Activated CD4-positive, CD25-positive, alpha-beta regulatory T cell treated with anti-CD3 and anti-CD28 coated beads, Interleukin-2, amount 50 U/mL, for 24 hours (primary cell): ENCODE measurements at places on chromosomes 7 and 10.

- ATAC-seq = no peak
Measured at GRCh38 chr10:52965509-52965908, 192.9 kb upstream of the MBL2 start.

GRCh38 chr7:90692396-90692795 lies 96.3 kb downstream of the CDK14 start:
- no peak for ATAC-seq

DNA sequence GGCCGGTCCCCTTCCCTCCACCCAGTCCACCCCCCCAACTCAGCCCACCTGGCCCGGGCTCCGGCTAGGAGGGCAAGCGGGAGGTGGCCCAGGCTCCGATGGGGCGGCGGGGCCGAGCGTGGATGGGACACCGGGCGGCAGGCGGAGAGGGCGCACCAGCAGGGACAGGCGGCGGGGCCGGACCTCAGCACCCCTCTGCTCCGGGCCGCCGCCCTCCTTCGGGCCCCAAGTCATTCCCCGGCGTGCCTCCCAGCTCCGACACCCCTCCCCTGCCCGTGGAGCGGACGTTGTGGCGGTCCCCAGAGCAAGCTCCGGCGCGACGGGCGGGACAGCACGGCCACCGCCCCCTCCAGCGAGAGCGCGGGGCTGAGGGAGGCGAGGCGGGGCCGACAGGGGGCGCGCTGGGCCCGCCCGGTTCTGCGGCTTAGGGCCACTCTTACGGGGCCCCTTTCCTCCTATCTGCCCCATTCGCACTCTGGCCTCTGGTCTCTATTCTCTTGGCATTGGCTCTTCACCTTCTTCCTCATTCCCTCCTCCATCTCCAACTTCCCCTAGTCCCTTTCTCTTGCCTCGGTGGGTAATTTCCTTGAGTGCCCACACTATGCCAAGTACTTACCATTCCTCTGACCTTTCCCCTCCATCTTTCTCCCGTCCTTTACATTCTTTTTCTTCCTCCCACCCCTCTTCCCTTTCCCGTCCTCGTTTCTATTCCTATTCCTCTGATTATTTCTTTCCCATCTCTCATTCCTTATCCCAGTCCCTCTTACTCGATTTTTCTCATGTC lies 701 bp upstream of the GBX1 start:
- ATAC-seq = peak; percentile 74

- no peak for ATAC-seq
Measured at GRCh38 chr7:45582136-45582749, 8.1 kb downstream of the ADCY1 start.

GRCh38 chr10:70714951-70715350 lies 42.6 kb downstream of the ADAMTS14 start:
- no peak for ATAC-seq

- peak; percentile 98 for ATAC-seq
Measured at GRCh38 chr10:119333146-119333792, 125.9 kb downstream of the GRK5 start.

DNA sequence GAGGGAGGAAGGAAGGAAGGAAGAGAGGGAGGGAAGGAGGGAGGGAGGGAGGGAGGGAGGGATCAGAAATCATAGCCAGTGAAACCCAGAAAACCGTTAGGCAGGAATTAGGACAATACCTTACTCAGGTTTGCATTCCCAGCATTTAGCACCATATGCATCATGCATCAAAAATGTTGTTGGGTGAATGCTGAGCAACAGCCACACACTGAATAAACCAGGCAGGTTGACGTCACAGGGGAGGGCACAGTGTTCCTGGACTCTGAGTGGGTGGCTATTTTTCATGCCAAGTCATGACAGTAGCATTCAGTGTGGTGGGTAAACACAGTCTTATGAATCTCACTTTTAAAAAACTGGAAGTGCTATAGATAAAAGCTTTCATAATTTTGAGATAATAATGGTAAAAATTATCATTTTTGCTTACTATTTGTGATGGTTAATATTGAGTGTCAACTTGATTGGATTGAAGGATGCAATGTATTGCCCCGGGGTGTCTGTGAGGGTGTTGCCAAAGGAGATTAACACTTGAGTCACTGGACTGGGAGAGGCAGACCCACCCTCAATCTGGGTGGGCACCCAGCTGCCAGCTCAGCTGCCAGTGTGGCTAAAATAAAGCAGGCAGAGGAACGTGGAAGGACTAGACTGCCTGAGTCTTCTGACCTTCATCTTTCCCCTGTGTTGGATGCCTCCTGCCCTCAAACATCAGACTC lies 199.1 kb upstream of the PRKCQ start:
- no peak for ATAC-seq

- no peak for ATAC-seq
Measured at GRCh38 chr7:143296686-143297085, 8.5 kb downstream of the CASP2 start.

- ATAC-seq = no peak
Measured at GRCh38 chr10:118592675-118593330, 2.6 kb downstream of the PRLHR start.

- ATAC-seq = no peak
Measured at GRCh38 chr7:102029616-102030015, 212.2 kb downstream of the CUX1 start.

- no peak for ATAC-seq
Measured at GRCh38 chr7:136533732-136534131, 334.7 kb upstream of the CHRM2 start.

DNA sequence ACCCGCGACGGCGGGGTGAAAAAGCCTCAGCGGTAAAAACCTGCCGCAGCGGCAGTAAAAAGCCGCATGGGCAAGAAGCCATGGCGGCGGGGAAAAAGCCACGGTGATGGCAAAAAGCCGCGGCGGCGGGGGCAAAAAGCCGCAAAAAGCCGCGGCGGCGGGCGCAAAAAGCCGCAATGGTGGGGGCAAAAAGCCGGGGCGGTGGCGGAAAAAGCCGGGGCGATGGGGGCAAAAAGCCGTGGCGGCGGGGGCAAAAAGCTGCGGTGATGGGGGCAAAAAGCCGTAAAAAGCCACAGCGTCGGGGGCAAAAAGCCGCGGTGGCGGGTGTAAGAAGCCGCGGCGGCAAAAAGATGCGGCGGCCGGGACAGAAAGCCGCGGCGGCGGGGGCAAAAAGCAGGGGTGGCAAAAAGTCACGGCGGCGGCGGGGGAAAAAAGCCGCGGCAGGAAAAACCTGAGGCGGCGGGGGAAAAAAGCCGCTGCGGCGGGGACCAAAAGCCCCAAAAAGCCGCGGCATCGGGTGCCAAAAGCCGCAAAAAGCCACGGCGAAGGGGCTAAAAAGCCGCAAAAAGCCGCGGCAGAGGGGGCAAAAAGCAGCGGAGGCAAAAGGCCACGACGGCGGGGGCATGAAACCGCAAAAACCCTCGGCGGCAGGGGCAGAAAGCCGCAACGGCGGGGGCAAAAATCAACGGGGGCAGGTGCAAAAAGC lies 488.5 kb downstream of the ZNF33B start:
- ATAC-seq = no peak
